HT-29 (cell line): ENCODE measurements at places on chromosomes 12 and 14. TPM values are rescaled to one million over a fixed set of nuclear protein-coding genes. Genes with fewer than 3 reads are reported as not detected.

The FOXN4 gene
- not detected in 2 replicates for total RNA-seq

DNA sequence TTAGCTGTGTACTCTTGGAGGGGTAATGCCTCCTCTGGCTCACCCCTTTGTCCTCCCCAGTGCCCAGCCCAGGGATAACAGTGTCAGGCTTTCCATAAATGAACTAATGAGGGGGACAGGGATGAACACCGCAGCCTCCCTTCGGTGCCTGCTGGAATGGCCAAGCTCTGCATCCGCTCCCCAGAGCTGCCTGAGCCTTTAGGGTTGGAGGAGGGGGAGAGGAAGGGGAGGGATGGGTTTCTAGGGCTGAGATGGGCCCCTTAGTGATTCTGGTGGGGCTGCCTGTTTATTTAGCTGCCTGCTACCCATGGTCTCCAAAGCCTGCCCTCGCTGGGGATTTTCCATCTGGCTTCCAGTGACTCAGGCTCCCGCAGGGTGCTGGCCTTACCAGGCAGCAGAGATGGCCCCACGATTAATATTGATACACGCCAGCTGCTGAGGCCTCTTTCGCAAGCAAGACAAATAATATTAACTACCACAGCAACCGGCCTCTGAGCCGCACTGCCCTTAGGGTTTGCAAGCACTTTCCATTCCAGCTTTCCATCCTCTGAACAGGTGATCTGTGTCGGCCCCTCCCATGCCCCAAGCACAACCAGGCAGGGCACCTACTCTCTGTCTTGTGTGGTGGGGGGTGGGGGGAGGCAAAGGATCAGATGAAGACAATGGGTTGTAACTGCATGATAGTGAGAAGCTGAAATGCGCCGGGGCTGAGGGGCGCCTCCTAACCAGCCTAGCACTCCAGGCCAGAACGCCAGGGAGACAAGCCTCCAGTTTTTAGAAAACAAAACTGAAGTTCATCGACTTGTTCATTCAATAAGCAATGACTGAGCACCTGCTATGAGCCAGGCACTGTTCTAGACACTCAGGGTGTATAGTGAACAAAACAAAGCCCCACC lies 56.7 kb downstream of the C14orf132 start:
- no peak for DNase-seq

The GLT8D2 gene
- not detected in 2 replicates for total RNA-seq

DNA sequence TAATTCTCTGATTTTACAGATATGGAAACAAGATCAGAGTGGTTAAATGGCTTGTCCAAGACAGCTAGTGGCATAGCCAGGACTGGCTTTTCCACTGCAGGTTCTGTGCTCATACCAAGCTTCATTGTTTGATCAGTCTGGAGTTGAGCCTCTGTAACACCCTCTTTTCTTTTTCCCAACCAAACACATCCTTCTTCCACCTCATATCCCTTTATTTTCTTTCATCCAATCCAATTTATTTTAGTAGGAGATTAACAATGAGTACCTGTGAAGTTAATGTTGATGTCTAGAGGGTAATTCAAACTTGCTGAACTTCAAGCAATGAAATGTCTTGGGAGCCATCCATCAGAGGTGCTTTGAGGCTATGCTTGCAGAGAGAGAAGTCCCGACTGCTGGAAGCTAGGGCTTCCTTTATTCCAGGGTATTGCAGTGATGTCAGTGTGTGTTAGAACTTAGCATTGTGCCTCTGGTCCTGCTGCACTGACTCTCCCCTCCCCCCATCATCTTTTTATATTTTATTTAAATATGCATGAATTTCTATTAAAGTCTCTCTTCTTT lies 452.1 kb upstream of the PDE3A start:
- no peak for DNase-seq

The NID2 gene
- 0.23 and 0.31 TPM in 2 replicates for total RNA-seq

The PTPRO gene
- 12.3 and 14.3 TPM in 2 replicates for total RNA-seq

The NOVA1 gene
- 0.10 and 0.37 TPM in 2 replicates for total RNA-seq

DNA sequence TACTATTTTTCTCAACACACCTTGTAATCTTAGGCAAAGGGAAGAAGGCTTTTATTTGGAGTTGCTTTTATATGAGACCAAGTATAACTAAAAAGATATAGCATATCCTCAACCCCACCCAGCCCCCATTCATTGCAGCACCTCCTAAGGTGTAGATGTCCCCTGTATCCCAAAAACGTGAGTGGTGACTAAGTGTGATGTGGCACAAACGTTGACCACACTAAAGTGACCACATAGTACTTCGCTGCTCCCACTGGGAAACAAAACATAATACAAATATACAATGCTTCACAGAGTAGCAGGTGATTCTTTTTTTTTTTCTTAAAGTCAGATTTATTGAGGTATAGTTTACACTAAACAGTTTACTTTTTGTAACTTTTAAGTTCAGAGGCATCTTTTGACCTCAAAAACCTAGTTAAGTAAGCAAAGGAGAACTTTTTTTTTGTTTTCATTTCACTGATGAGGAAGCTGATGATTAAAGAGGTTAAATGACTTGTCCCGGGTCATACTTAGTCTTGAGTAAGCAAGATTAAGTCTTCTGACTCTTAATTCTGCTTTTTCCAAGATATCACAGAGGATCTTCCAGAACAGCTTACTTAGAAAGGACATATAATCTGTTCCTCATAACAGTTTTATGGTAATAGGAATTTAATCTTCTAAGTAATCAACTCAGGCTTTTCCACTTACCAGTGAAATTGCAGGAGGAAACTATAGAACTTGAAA lies 245.2 kb upstream of the PLEKHG7 start:
- no peak for DNase-seq

DNA sequence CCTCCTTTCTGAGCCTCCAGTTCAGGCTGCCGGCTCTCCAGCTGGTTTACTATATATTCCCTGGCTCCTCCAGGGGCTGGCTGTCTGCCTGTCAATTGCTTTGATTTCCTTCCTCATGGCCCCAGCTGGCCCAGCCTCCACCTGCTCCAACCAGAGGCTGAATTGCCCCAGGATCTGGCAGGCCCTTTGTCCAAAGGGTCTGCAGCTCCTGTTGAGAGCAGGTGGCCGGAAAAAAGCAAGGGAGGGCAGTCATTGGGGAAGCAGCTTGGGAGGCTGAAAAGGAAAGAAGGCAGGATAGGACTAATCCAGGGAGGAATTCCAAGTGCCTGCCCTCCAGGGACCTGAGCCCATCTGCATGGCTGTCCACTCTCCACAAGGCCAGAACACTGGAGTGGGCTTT lies 25.3 kb downstream of the PAH start:
- DNase-seq, result no peak

GRCh38 chr12:52202361-52203078 lies 10.7 kb upstream of the KRT80 start:
- no peak for DNase-seq

The KERA gene
- not detected in 2 replicates for total RNA-seq

The AKAP6 gene
- 0.50 and 1.3 TPM in 2 replicates for total RNA-seq

DNA sequence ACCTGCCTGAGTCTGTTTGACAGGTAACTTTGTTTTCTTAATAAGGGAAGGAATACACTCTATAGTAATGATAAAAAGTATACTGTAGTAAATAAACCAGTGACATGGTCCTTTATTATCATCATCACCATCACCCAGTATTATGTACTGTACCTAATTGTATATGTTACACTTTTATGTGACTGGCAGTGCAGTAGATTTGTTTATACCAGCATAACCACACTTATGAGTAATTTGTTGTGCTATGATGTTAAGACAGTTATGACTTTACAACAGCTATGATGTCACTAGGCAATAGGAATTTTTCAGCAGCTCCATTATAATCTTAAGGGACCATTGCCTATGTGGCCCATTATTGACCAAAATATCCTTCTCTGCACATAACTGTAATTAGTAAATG lies 155.0 kb downstream of the NUBPL start:
- no peak for DNase-seq

GRCh38 chr12:90299666-90300065 lies 591.0 kb upstream of the ATP2B1 start:
- DNase-seq, result no peak

- DNase-seq, result no peak
Measured at GRCh38 chr12:110863161-110863560, 16.4 kb downstream of the CCDC63 start.

GRCh38 chr12:60034147-60034546 lies 438.3 kb downstream of the SLC16A7 start:
- no peak for DNase-seq

GRCh38 chr14:73027546-73027945 lies 640 bp upstream of the ZFYVE1 start:
- DNase-seq, result no peak

The LRRK2 gene
- not detected in 2 replicates for total RNA-seq

GRCh38 chr14:60856111-60856510 lies 121.5 kb downstream of the MNAT1 start:
- DNase-seq, result no peak

GRCh38 chr14:91402771-91403600 lies 14.6 kb downstream of the CCDC88C start:
- DNase-seq, result peak; percentile 71

DNA sequence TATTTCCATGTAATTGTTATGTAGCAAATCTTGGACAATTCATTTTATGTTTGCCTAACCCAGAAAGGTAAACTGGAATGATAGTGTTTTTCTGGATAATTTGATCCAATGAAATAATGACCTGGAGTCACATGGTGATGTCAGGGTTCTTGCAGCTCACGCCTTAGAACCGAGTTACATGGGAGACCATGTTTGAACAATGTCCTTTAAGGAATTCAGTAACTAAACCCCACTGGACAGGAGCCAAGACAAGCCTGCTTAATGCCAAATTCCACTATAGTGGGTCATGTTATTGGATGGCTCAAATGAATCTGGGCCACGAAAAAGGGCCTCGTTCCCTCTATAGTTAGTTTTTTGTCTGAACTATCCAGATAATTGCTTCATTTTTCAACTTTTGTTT lies 255.8 kb upstream of the HMGA2 start:
- no peak for DNase-seq

DNA sequence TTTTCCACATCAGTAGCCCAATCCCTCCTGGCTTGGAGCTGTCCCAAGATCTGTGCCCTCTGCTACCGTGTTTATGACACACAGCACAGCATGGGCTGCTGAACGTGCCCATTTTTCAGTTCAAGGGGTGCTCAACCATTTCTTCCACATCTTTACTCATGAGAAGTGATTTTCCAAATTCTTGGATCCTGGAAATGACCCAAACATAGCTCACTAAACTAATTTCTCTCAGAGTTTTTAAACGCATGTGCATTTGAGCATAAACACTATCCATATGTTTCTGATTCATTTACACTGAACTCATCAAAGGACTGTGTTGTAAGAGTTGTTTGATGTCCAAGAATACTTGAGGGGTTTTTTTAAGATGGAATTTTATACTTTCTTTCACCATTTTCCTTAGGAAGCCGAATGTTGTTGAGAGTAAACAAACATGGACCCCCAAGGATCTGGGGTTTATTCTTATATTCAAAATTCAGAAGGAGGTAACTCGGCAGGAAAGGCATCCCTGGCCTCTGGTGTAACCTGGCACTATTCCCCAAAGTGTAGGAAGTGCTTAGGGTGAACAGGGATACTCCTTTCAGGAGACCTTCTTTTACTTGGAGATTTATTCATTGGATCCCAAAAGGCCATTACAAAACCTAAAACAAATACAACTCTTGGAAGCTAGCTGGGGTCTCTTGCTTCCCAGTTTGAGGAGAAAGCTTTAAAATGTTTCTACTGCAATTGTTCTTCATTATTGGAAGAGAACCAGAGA lies 215.0 kb downstream of the BMP4 start:
- no peak for DNase-seq

DNA sequence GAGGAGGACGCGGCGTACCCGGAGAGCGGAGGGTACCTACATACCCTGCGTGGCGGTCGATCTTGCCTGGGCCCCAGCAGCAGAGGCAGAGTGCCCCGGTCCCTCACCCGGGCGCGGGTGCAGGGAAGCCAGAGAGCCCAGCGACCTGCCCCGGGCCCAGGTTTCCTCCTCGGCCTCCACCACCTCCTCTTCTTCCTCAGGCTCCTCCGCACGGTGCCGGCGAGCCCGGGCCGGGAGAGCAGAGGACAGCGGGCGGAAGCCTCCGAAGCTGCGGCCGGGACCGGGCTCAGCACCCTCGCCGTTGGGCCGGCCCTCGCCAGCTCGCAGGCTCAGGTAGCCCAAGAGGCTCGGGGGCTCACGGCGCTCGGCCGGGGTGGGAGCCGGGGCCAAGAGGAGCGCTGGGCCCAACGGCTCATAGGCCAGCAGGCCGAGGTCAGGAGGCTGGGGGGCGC lies 6.6 kb downstream of the ZNF219 start:
- DNase-seq, result no peak

GRCh38 chr12:108955225-108955835 lies 65.5 kb downstream of the SVOP start:
- DNase-seq, result peak; percentile 27

The FERMT2 gene
- not detected in 2 replicates for total RNA-seq

DNA sequence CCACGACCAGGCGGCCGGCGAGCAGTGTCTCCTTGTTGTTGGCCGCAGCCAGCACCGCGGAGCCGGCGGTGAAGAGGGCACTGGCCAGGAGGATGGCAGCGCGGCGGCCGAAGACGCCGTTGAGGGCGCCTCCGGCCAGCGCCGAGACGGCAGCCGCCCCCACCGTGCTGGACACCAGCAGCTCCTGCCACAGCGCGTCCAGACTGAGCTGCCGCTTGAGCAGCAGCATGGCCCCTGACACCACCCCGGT lies 691 bp downstream of the SLC2A13 start:
- DNase-seq, result peak; percentile 23

The GPR162 gene
- not detected in 2 replicates for total RNA-seq
